ENCODE measurements at places on chromosomes 6 and 20.
A peak's percentile ranks its signal among the peaks of the same experiment; 100 is the strongest.

DNA sequence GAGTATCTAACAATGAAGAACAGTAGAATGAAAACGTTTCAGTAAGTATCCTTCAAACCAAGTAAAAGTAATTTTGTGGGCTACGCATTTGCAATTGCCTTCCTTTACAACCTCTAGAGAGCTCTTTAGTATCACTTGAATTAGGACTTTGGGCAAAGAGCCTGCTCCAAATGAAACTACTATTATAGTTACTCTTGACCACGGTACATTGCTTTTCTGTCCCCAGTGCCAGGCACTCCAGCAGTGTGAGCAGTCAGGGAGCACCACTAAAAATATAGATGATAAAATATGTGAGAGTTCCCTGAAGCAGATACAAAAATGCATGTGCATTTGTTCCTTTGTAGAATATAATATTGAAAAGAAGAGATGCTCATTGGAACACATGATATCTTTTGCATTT is 450.1 kb upstream of the MANEA start:
- DNase-seq: no peak

GRCh38 chr6:12602951-12603672 is 113.5 kb upstream of the PHACTR1 start:
- DNase-seq: peak; percentile 54

DNA sequence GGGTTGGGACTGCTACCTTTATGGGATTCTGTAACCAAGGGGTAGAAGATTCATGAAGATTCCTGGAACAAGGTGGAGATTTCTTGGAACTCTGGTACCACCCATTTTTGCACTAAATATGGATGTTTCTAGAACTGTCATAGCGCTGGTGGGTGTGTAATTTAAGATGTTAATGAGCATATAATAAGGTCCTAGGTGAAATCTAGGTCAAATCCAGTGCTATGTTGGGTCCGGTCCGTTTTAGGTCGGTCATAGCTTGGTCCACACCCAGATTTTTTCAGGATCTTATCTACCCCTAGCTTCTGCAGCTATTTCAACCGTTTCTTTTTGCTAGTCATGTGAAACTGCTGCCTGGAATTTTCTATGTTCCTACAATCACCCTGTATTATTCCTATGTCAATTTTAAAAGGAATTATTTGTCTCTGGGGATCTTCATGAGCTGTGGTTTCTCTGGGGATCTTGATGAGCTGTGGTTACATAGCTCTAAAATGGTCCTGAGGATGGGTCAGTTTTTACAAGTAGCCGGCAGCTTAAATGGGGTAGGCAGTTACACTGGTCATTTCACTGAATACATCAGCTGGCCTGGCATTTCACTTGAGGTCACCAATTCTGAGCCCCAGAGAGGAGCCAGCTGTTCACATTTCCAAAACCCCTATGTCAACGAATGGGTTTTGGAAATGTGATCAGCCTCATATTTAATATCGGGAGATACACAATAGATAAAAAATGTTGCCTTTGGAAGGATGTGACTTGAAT is 652.3 kb upstream of the FLRT3 start:
- no peak for DNase-seq

DNA sequence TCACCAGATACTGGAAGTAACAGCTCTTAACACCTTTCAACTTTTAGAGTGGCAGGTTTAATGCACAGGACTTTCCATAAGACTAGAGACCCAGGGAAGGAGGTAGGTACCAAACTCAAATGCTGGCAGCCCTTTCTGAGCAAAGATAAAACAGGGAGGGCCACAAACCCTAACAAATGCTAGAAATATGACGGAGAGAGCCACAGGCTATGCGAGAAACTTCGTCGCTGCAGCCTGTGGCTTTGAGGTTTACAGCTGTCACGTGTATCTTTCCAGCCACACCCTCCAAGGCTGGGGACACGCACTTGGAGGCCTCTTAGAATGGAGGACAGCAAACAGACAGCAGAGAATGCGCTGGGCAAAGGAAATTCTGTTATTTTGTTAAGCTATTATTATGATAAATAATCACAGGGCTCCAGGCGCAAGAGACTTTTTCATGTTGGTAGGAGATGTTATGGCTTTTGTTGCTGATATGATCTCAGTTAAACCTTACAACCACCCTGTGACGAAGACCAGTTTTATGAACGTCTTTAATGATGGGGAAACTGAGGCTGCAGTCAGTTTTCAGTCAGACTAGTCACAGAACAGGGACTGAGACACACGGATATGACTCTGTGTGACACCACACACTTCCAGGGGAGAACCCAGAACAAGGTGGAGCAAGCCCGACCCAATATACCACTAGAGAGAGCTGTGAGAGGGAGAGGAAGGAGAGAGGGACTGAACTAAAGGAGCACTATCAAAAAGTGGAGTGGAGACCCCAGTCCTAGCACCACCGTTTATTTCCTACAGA is 2.0 kb downstream of the TRAM2 start:
- DNase-seq: peak; percentile 78

DNA sequence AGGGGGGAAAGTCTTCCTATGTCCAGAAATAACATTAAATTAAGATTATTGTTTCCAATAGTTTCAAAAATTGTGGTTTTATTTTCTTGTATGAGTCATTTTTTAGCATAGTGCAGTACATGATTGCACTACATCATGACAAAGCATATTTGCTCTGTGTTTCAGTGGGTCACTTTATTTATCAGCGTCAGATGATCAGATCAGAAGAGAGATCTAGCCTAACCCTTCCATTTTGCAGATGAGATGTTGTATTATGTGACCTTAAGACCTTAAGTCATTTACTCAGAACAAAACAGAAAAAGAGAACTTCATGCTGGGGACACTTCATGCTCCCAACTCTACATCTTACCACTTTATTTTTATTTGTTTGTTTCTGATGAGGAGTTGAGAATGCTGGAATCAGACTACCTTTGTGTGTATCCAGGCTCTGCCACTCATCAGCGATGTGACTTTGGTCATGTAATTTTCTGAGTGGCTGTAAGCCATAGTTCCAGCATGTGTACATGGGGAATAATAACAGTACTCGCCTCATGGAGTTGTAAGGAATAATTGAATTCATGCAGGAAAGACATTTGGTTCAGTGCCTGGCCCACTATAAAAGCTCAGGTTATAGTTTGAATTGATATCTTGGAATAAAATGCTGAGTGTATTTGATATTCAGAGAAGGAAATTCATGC is 13.5 kb downstream of the EYA4 start:
- DNase-seq: peak; percentile 10

- DNase-seq: no peak
Measured at GRCh38 chr6:45427726-45428125, 50.0 kb upstream of the SUPT3H start.

DNA sequence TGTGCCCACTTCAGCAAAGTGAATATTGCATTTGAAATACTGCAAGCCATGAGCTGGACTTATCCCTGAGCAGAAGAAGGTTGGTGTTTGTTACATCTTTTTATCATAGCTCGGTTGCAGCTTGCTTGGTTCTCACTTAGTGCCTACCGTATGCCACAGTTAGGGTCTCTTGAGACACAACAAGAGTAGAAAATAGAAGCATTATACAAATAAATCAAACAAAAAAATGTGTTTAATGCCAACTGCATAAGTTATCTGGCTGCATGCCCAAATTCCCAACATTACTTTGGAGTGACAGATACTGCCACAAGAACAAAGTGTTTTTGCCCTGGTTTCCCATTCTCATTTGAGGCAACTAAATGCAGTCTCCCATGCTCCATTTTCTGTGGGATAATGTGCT is 53.9 kb upstream of the LAMP5 start:
- DNase-seq: no peak

DNA sequence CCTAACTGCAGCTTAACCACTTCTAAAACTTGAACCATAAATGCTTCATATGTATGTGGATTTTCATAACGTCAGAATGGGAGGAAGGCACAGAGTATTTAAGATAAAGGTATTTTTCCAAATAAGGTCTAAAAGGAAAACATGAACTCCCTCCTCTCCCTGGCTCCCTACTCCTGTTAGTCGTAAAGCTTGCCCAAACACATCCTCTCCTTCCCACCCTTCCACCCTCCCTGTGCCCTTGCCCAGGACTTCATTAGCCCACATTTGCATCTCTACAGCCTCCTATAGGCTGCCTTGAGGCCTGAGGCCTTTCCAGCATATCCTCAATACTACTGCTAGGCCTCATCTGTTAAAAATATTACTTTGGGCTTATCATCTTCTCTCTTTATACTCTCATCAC is 17.1 kb upstream of the SMIM13 start:
- DNase-seq: no peak

GRCh38 chr6:155371230-155371629 is 56.9 kb upstream of the TFB1M start:
- no peak for DNase-seq

- no peak for DNase-seq
Measured at GRCh38 chr6:47595785-47596184, 102.6 kb upstream of the ADGRF4 start.

DNA sequence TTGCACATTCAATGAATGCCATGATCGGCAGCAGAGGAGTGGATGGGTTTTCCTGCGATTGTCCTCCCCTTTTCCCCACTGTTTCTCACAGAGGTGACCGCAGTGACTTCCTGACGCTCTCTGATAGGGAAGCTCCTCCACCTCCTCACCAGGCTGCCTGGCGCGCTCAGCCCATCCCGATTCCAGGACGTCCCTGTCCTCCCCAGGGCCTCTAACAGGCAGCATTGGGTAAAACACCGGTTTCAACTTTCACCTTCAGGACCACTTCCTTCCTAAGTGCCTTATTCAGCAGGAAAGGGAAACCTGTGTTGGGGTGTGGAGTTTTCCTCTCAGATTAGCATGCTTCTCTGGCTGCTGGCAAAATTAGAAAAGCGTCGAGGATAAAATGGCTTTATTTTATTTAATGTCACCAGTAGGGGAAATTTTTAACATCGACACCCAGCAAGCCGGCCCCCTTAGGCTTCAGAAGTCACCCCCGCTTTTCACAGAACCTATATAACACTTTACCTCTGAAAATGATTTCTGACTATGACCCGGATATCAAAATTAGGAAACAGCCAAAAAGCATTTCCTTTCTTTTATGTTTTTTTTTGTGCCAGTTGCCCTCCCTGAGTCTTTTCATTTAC is 570.4 kb upstream of the GJE1 start:
- peak; percentile 49 for DNase-seq

DNA sequence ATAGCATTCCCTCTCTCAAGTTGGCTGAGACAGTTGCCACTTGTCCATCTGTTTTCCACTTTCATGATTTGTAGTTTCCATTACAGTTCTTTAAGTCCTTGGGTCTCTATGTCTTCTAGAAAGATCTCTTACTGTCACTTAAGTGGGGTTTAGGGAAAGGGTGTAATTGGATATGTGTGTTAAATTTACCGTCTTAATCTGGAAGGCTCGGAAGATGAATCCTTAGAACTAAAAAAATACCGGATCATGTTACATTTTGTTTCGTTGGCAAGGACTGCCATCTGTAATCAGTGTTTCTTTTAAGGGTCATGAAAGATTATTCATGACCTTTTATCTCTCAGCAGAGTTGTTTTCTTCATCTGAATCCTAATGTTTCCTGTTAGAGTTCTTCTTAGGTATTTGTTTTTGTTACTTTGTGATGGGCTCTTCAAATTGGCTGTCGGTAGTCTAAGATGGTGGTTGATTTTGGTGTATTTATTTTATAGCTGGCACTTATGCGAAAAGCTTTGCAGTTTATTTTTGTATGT is 21.8 kb upstream of the BTBD3 start:
- DNase-seq: no peak

DNA sequence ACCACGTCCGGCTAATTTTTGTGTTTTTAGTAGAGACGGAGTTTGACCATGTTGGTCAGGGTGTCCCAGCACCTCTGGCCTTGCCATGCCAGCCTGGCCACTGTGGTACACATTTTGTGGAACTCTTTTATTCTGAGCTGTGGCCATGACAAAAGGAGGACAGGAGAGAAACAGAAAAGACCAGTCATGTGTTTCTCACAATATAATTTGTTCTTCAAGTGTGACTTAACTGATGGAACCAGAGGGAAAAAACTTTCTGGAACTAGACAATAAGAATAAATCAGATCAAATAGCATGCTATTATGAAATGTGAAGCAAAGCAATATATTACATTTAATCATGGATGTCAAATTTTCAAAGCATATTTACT is 4.2 kb upstream of the RNASET2 start:
- DNase-seq: no peak

DNA sequence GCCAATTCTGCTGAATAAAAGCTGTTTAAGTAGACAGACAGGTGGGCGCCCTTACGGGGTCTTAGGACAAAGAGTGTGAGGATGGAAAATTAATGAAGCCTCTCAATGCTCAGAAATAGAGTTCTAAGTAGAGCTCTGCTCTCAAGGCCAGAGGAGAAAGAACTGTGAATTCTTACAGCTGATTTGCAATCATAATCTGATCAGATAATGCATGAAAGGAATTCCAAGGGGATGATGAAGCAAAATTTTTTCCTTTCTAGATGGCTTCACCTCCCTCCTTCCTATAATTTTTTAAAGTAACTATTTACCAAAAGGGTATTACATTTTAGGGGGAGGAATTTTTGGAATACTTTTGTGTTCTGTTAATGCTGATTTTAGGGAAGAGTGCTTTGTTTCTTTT is 308.1 kb upstream of the HS3ST5 start:
- no peak for DNase-seq

DNA sequence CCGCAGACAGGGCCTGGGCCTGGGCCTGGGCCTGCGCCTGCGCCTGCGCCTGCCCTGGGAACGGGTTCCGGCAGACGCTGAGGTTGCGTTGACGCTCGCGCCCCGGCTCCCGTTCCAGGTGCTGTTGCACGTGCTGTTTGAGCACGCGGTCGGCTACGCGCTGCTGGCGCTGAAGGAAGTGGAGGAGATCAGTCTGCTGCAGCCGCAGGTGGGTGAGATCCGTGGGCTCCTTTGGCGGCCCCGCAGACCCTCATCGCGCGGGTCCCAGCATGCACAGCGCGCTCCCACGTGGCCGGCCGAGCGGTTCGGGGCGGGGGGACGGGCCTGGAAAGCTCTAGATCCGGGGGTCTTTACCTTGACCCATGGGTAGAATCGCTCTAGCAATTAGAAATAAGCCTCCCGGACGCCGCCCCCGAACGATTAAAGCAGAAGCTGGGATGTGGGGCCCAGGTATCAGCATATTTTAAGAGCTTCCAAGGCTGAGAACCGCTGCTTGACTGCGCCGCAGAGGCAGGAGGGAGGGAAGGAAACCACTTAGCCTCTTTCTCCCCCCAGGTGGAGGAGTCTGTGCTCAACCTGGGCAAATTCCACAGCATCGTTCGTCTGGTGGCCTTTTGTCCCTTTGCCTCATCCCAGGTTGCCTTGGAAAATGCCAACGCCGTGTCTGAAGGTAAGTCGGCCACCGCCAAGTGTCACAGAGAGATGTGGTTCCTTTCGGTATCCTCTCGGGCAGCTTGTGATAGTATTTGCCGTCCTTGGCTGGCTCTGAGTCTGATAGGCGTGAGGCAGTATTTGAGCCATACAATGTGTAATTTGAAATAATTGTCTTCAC is 508 bp downstream of the NOP56 start:
- DNase-seq: peak; percentile 32

DNA sequence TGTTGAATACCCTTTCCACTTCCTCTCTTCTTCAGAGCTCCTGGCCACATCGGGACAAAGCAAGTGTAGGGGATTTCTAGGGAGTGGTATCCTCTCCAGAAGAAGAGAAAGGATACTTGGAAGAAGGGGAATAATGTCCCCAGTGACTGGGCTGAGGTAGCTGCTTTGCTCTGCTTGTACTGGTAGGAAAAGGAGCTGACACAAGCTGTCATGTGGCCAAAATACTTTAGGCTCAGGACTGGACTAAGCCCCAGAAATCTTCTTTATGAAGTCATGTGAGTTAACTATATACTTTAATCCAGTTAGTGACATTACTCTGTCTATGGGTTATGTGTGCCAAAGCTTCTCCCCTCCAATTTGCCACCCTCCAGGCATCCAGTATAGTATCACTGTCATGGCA is 40.5 kb downstream of the AKIRIN2 start:
- no peak for DNase-seq

GRCh38 chr20:25538838-25539665 is 46.3 kb downstream of the NINL start:
- DNase-seq: no peak

- no peak for DNase-seq
Measured at GRCh38 chr6:8260610-8261009, 158.3 kb upstream of the EEF1E1 start.
